RWPE1 (cell line): ENCODE measurements at places on chromosomes 1 and 21.

GRCh38 chr21:15001857-15002606, 62.8 kb downstream of the NRIP1 start:
- no peak for DNase-seq

GRCh38 chr1:211183747-211184313, 49.9 kb upstream of the KCNH1 start:
- DNase-seq: no peak

GRCh38 chr21:26079366-26079765, 91.2 kb downstream of the APP start:
- DNase-seq: no peak

GRCh38 chr1:26951821-26952497, 8.3 kb downstream of the KDF1 start:
- no peak for DNase-seq

DNA sequence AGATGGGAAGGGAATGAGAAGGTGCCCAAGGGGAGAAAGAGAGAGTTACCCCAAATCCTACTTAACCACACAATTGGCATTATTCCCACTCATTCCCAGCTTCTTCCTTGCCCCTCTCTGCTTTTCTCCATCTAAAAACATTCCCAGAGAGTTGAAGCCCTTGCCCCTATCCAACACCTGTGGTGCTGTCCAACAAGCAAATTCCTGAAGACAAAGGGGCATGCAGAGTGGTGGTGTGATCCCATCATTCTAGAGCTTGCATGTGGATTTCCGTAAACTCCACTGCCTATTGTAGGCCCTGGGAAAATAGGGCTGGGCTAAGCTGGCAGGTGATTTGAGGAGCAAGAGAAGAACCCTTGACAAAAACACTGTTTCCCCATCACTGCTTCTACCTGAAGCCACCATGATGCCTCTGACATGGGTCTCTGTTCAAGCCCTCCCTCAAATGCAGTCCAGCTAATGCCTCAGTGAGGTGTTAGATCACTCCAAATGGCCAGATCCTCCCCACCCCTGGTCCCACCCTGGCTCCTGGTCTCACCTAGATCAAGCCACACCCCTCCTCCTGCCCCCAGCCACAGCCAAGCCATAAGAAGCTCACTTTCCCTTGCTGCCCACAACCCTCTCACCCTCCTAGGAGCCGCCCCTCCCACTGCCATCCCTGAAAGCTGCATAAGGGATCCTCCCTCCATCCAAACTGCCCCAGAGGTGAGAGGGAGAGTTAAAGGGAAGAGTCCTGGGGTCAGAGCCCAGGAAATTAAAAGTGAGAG, 29.5 kb downstream of the SYT2 start:
- no peak for DNase-seq

- no peak for DNase-seq
Measured at GRCh38 chr1:53460211-53460634, 1.0 kb downstream of the DMRTB1 start.

- DNase-seq: no peak
Measured at GRCh38 chr1:50421366-50421748, 1.9 kb downstream of the DMRTA2 start.

GRCh38 chr1:169312084-169312954, 55.3 kb downstream of the NME7 start:
- DNase-seq: peak; percentile 73

- no peak for DNase-seq
Measured at GRCh38 chr1:100794748-100795645, 75.5 kb downstream of the VCAM1 start.
